NT2/D1 (cell line): ENCODE measurements at places on chromosomes 7 and 10.

- no peak for DNase-seq
Observed at GRCh38 chr10:111360260-111360925, 283.6 kb downstream of the ADRA2A start.

- DNase-seq: no peak
Observed at GRCh38 chr7:137789215-137789882, 57.4 kb downstream of the DGKI start.

DNA sequence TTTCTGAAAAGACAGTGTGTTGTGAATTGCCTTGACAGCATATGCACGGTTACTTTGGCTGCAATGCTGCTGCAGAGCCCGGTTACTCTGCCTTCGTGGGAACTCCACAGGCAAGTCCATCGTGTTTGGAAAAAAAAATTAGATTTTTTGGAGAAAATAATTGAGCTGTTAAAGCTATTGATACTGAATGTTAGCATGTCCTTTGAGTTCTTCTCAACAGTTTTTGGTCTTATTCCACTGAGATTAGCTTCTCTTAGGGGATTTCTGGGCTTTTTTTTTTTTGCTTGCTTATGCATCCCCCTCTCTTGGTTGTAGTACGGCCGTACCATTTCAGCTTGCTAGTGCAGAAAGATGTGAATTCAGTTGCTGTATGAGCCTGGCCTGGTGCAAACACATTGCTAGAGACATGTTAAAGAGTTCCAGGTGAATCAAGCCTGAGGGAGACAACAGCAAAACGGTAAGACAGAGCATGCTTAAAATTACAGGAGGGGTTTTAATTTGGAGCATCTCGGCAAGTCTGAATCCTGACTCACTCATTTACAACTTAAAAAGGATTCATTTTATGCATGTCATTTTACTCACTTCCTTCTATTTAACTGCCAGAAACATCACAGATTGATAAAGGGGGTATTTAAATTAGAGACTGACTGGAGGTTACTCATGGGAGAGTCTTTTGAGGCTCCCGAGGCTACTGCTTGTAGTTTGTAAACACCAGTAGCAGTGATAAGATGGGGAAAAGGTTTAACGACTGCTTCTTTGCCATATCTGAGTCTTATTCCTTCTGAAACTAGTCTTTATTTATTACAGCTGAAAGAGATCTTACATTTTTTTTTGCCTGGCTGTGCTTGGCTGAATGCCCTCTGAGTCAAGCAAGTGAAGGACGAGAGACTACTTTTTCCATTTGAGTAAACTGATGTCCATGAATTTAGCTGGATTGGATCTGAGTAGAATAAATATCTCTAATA lies 113.7 kb downstream of the CDK14 start:
- no peak for DNase-seq

- DNase-seq: peak; percentile 18
Observed at GRCh38 chr10:99329554-99330346, 594 bp downstream of the CNNM1 start.

GRCh38 chr7:108109221-108109908 lies 20.8 kb downstream of the LAMB4 start:
- no peak for DNase-seq

DNA sequence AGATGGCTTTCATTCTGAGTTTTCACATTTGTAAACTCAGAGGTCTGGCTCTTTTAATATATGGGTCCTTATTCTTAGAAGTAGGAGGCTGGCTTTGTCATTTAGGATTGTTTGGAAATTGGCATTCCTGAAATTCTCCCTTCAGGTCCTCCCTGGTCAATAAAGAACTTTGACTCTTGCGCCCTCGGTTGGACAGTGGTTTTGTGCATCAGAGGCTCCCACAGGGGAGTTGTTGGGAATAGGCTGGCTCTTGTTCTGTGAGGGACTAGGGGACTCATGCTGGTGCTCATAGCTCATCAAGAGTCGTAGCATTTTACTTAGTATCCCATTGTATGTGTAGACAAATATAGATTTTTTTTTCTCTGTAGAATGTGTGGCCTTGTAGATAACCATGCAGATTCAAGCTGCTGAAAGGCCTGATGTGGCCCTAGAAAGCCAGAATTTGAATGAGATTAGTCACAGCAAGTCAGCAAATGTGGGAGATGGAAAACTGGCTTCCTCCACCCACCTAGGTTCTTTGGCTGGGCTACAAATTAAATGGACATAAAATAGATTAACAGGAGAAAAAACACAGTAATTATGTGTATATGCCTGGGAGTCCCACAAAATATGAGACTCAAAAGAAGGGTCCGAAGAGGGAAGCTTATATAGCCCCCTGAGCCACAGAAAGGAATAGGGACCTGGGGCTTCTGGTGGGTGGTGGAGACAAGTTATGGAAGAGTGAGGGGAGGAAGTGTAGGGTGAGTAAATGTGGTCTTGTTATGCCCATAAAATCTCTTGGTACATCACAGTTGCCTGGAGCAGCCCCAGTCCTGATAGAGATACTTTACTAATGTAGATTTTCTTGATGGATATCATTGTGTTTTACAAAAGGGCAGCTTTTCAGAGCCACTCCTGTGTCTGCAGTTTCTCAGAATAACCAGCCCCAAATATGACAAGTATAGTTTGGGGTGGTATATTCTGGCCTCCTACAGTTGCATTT lies 94.6 kb upstream of the BTBD16 start:
- DNase-seq: no peak

DNA sequence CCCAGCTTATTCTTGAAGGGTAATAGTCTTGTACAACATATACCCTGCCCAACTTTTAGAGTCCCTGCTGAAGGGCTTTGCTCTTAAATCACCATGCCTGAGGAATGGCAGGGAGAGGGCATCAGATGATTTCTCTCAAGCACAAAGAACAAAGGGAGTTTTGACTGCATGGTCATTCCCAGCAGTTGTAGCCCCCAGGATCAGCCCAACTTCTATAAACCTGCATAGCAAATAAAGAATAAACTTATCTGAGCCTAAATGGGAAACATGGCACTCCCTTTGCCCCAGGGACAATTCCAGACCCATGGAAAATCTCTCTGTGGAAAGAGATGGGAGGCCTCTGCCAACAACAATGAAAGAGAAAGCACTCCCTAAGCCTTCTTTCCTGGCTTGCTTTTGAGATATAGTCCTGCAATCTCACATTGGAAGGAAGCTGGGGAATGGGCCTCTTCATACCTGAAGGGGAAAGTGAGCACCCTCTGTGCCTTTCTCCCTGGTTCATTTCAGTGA lies 18.7 kb downstream of the CADPS2 start:
- no peak for DNase-seq

- DNase-seq: no peak
Observed at GRCh38 chr10:122515022-122515424, 45.5 kb upstream of the DMBT1 start.

DNA sequence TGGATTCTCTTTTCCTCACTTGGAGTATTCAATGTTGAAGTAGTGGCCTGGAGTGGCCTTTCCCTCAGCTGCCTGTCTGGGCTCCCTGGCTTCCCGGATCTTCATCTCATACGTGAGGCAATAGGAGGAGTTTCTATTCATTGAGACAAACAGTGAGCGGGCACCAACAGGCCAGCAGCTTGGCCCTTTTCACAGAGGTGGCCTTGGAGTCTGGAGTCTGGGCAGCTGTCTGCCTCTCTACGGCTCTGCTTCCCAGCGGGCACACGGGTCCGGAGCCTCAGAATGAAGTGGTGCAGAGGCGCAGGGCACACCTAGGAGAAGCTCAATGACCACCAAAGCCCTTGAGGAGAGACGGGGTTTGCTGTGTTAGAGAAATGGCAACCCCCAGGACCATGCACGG lies 169.4 kb downstream of the CCDC3 start:
- no peak for DNase-seq

- no peak for DNase-seq
Observed at GRCh38 chr10:31708046-31708445, 220.6 kb downstream of the ARHGAP12 start.

DNA sequence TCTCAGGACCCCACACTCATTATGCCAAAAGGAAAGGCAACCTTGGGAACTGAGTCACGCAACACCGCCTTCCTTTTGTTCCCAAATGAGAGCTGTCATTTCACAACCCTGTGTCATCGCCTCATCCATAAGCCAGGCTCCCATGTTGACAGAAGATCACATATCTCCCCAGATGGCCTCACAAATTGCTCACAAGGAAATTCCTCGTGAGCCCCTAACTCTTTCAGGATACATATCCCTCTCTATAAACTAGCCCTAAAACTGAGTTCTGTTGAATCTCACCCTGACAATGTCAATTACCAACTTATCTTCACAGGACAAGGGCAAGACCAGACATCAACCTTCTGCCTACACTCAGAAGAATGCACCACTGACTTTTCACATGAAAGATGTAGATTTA lies 22.6 kb downstream of the CCDC3 start:
- no peak for DNase-seq

DNA sequence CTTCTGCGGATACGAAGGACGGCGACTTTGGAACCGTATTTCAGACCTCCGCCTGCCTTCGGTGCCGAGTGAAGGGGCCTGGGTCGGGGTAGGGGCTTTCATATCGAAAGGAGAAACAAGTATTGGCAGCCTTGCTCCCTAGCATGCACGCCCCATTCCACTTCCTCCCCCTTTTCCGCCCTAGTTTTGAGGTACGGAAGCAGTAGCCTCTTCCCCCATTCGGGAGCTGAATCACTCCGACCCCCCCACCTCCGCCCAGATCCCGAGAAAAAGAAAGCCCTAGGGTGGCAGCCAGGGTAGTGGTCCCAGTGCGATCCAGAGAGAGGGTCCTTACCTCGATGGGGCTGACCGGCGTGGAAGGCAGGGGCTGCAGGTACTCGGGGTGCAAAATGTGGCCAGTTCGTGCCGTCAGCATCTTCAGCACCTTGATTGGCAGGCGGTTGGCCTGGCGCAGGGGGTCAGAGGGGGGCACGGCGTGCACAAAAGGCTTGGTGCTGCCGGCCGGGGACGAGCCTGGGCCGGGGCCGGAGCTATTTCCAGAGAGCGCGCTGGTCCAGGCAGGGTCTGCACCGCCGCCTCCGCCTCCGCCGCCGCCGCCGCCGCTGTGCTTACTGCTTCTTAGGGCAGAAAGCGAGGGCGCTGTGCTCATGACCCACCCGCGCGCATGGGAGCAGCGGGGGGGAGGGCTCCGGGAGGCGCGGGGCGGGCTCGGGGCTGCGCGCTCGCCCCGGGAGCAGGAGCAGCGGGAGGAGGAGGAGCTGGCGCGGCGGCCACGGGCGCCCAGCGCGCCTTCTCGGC lies 594 bp downstream of the ZNF503 start:
- DNase-seq: no peak

DNA sequence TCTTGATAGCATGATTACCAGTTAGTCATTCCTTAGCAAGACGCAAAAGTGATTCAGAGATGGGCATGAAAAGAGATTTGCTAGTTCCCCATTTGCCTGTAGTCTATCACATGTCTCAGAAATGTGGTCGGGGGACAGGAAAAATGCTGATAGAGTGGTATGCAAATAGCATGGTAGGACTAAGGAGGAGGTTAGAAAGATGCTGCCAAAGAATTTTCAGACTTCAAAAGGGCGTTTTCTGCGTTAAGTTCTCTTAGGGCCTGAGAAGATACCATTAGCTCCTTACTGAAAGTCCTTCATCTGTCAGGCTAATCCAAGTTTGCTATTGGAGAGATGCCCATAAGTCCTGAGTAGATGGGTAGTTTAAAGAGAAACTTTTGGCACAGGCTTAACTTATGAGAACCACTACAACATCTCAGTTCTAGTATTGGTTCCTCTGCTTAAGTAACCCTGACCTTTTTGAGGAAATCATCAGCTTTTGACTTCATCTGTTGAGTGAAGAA lies 2.7 kb downstream of the CALD1 start:
- DNase-seq: no peak

GRCh38 chr7:28096713-28097112 lies 83.9 kb downstream of the JAZF1 start:
- peak; percentile 50 for DNase-seq

- DNase-seq: no peak
Observed at GRCh38 chr7:101671371-101672356, 42.6 kb upstream of the MYL10 start.

GRCh38 chr7:121343302-121343701 lies 14.5 kb downstream of the WNT16 start:
- no peak for DNase-seq
